ENCODE measurements at places on chromosomes 1 and 21.

GRCh38 chr1:94000510-94001282 is 91.5 kb upstream of the GCLM start:
- no peak for DNase-seq

DNA sequence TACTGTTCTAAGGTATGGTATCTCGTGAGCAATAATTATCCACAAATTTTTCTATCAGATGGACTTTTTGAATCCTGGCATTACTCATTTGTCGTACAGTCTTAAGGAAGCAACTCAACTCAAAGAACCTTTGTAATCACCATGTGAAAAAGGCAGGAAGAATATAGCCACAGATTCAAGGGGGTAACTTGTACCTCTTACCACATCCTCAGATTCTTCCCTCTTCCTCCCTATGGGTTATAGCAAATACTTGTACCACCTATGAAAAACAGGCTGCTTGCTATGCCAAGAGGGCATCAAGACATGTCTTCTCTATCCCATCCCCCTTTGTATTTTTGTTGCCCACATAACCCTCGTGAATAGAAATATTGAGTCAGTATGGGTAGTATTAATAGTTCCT is 616.6 kb upstream of the USP24 start:
- DNase-seq: no peak

- no peak for DNase-seq
These were observed 37.5 kb downstream of the IVNS1ABP start for GRCh38 chr1:185279571-185279970.

GRCh38 chr1:60655679-60656355 is 426.5 kb upstream of the NFIA start:
- DNase-seq: no peak

DNA sequence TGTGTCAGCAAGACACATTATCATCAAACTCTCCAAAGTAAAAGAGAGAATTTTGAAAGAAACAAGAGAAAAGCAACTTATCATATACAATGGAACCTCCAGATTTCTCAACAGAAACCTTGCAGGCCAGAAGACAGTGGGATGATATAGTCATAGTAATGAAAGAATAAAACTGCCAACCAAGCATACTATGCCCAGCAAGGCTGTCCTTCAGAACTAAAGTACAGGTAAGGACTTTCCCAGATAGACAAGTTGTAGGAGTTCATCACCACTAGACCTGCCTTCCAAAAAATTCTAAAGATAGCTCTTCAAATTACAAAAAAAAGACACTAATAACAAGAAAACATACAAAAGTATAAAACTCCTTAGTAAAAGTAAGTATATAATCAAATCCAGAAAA is 33.2 kb upstream of the FOXD3 start:
- DNase-seq: no peak

DNA sequence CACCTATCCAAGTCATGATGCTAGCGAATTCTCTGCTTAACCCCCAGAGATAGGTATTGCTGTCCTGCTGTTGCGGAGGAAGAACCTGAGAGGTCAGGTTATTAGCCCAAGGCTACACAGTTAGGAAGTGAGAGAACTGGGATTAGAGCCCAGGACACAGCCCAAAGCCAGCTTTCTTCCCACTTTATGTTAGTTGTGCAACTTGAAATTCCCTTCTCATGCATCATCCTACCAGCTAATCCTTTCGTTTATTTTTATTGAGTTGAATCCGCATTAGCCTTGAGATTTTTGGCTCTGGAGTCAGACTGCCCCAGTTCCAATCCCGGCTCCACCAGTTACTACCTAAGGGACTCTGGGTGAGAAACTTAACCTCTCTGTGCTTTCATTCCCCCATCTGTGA is 65.4 kb downstream of the PLEKHA6 start:
- no peak for DNase-seq

- DNase-seq: no peak
These were observed 50.4 kb upstream of the LRRC8D start for GRCh38 chr1:89770391-89770790.

DNA sequence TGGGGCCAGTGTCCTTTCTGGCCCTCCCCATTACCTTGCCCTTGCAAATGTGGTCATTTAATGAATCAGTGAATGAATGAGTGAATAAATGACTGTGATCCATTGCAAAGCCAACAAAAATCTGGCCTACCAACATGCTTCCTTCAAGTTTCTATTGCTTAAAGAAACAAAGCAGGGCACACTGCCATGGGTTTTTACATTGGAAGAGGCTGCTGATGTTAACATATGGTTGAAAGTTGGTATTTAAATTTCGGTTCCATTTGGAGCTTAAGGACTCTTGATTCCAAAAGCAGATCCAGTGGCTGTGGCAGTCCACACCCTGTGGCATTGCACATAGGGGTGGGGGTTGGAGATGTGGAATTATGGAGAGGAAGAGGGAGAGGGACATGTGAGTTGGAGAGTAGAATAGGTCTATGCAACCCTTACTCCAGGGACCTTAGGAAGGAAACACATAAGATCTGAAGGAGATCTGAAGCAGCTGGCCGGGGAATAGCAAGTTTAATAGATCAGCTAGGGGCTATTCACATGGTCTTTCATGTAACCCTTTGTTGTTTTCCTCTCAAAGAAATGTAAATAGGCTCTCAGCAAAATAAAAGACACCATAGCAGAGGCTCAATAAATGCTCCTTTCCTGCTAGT is 7.2 kb downstream of the ABCA4 start:
- DNase-seq: no peak

DNA sequence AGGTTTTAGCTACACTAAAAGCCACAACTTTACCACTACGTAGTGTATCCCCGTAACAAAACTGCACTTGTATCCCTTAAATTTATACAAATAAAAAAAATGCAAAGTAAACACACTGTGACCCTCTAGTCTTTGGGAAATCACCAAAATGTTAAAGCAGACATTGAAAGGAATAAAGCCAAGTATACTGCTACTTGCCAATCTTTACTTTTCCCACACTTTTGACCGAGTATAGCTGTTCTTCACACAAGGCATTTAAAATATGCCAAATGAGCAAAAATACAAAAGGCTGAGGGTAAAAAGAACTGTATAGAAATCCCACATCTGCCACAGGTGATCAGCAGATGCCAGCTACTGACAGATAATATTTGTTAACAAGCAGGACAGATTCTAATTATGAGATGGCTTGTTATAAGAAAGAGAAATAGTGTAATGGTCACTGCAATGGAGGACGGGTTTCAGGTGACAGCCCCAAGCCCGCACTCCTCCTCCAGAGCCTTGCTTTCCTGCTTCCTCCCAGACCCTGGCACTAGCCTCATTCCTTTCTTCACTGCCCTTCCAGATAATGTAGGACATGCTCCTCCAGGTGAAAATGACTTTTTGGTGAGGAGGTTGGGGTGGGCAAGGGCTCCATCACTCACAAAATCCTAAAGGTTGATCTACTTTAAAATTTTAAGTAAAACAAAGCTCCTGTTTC is 18.1 kb downstream of the KCNT2 start:
- no peak for DNase-seq

GRCh38 chr1:54054438-54054749 is 986 bp downstream of the TCEANC2 start:
- DNase-seq: no peak

GRCh38 chr1:162497104-162497722 is 405 bp upstream of the UHMK1 start:
- no peak for DNase-seq

GRCh38 chr1:180231936-180232335 is 1.9 kb downstream of the LHX4 start:
- DNase-seq: no peak

DNA sequence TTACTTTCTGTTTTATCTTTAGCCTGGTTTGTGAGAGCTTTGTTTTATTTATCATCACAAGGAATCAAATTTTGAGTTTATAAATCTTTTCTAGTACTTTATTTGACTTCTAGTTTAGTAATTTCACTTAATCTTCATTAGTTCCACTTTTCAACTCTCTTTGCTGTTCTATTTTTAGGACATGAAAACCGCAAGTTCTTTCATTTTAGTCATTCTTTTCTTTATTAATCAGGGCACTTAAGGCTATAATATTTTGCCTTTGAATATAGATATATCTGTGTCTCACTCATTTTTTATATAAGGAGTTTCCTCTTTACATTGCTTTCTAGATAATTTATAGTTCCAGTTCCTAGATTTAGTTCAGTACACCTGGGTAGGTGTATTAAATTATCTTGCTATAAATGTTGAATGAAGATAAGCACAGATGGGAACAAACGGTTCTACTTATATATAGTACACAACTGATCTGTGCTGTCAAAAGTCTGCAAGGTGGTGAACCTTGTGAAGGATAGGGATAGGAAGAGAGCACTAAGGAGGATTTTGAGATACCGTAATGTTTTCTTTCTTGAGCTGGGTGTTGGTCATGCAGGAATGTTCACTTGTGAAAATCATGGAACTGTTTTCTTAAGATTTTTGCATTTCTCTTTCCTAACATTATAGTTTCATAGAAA is 402.3 kb downstream of the RYR2 start:
- no peak for DNase-seq
